PC-9 (cell line): ENCODE measurements at places on chromosomes 16 and 17. TPM values are rescaled to one million over a fixed set of nuclear protein-coding genes. Genes with fewer than 3 reads are reported as not detected.

RPTOR gene
- 50.8 and 53.5 TPM in 2 replicates for total RNA-seq

UQCRC2 gene
- total RNA-seq: 195 and 299 TPM in 2 replicates

HCRT gene
- not detected in 2 replicates for total RNA-seq

KPNA2 gene
- 175 and 201 TPM in 2 replicates for total RNA-seq

GDPD3 gene
- 27.5 and 32.1 TPM in 2 replicates for total RNA-seq

CRISPLD2 gene
- 18.6 and 19.9 TPM in 2 replicates for total RNA-seq

GFAP gene
- not detected in 2 replicates for total RNA-seq

CCL18 gene
- total RNA-seq: not detected in 2 replicates

ENPP7 gene
- total RNA-seq: not detected in 2 replicates

ADGRG1 gene
- total RNA-seq: 105 and 131 TPM in 2 replicates

TNRC6A gene
- 66.8 and 84.8 TPM in 2 replicates for total RNA-seq

NPW gene
- 4.0 and 8.1 TPM in 2 replicates for total RNA-seq

CD300E gene
- total RNA-seq: not detected in 2 replicates

TXNL4B gene
- total RNA-seq: 11.9 and 12.2 TPM in 2 replicates

KAT2A gene
- total RNA-seq: 42.1 and 47.6 TPM in 2 replicates

RUSF1 gene
- 86.7 and 94.7 TPM in 2 replicates for total RNA-seq

KRT33B gene
- not detected in 2 replicates for total RNA-seq

KRT15 gene
- 41.9 and 49.9 TPM in 2 replicates for total RNA-seq

SLC35G6 gene
- total RNA-seq: not detected in 2 replicates

DYNC1LI2 gene
- 92.7 and 109 TPM in 2 replicates for total RNA-seq

TMEM114 gene
- total RNA-seq: not detected in 2 replicates

TRIM72 gene
- 0.09 TPM in 1 of 2 replicates, not detected in the other for total RNA-seq

PARN gene
- total RNA-seq: 45.1 and 53.0 TPM in 2 replicates

TSC2 gene
- total RNA-seq: 166 and 170 TPM in 2 replicates

SCGB1C2 gene
- not detected in 2 replicates for total RNA-seq

KRT16 gene
- 41.7 and 53.5 TPM in 2 replicates for total RNA-seq

DNAH2 gene
- total RNA-seq: 10.6 and 11.6 TPM in 2 replicates

TP53TG3E gene
- total RNA-seq: not detected in 2 replicates

SLC12A3 gene
- total RNA-seq: 0.26 and 0.70 TPM in 2 replicates

WSCD1 gene
- total RNA-seq: not detected in 2 replicates

NUPR1 gene
- 17.3 and 21.3 TPM in 2 replicates for total RNA-seq

KCNJ12 gene
- total RNA-seq: 1.1 and 2.0 TPM in 2 replicates
